ENCODE measurements at places on chromosomes 1 and 21.

DNA sequence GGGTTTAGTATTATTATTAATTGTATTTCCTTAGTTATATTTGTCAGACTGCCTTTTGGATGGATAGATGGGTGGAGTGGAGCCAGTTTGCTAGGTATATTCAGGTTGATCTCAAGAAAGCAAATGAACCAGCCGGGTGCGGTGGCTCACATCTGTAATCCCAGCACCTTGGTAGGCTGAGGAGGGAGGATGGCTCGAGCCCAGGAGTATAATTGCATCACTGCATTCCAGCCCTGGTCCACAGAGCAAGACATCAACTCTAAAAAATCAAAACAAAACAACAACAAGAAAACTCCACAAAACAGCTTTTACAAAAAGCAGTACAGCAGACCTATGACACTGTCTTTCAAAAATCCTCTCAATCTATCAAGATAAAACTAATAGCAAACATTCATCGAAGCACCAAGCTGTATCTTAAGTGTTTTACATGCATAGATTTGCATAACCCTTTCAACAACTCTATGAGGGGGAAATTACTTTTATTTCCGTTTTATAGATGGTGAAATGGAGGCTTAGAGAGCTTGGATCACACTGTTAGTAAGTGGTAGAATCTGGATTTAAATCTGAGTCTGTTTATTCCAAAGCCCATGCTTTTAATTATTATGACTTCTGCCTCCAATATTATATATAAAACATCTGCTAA is 25.5 kb downstream of the KMO start:
- DNase-seq = no peak
- H3K36me3 ChIP-seq = no peaks in the 10 kb centered on the region
- H3K4me3 ChIP-seq = no peak overlapping the region

- no peaks in the 10 kb centered on the region for H3K27me3 ChIP-seq
- no peak overlapping the region for H3K27ac ChIP-seq
- H3K36me3 ChIP-seq = no peaks in the 10 kb centered on the region
- no peak for DNase-seq
These were observed 19.5 kb upstream of the ETV3 start for GRCh38 chr1:157157501-157158190.

- DNase-seq = no peak
- no peaks in the 10 kb centered on the region for H3K27me3 ChIP-seq
- H3K4me1 ChIP-seq = no peaks in the 10 kb centered on the region
- H3K4me3 ChIP-seq = no peak overlapping the region
- H3K27ac ChIP-seq = no peak overlapping the region
- H3K36me3 ChIP-seq = no peaks in the 10 kb centered on the region
These were observed 37.2 kb downstream of the SETD4 start for GRCh38 chr21:36023092-36023480.

GRCh38 chr1:53074313-53075154 is 12.5 kb downstream of the PODN start:
- H3K27me3 ChIP-seq = no peaks in the 10 kb centered on the region
- no peaks in the 10 kb centered on the region for H3K36me3 ChIP-seq
- DNase-seq = no peak
- H3K4me3 ChIP-seq = no peak overlapping the region
- H3K27ac ChIP-seq = peak overlapping the region; percentile 71
- no peaks in the 10 kb centered on the region for H3K4me1 ChIP-seq

DNA sequence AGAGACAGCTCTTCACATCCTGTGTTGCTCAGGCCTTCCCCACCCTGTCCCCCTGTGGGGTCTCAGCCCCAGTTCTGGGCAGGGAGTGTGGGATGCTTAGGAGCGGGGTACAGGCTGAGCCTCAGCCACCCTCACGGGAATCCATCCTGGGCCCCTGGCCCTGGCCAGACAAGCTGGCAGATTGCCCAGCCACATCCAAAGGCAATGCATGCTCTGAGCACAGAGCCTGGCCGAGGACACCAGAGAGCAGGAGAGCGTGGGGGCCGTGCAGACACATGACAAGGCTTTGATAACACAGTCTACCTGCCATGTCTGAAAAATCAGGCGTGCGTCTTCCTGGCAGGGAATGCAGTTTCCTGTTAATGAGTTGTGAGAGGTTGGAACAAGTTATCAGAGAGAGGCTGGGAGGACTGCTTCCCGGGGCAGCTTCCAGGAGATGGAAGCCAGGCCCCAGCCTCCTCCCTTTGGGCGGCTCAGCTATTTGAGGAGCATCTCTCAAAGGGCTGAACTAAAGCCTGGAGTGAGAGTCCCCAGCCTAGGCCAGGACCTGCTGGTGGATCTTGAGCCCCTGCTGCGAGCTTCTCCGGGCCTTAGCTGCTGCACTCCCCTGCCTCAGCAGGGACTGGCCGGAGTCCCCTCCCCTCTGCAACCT is 72.2 kb upstream of the SELENON start:
- H3K4me3 ChIP-seq = no peak overlapping the region
- peak overlapping the region; percentile 32 for H3K27ac ChIP-seq
- H3K27me3 ChIP-seq = no peaks in the 10 kb centered on the region
- no peaks in the 10 kb centered on the region for H3K36me3 ChIP-seq
- H3K4me1 ChIP-seq = no peaks in the 10 kb centered on the region

- no peak for DNase-seq
- no peak overlapping the region for H3K27ac ChIP-seq
- H3K36me3 ChIP-seq = no peaks in the 10 kb centered on the region
- H3K27me3 ChIP-seq = no peaks in the 10 kb centered on the region
- H3K4me1 ChIP-seq = no peaks in the 10 kb centered on the region
These were observed 491.5 kb downstream of the NUF2 start for GRCh38 chr1:163813251-163813650.

DNA sequence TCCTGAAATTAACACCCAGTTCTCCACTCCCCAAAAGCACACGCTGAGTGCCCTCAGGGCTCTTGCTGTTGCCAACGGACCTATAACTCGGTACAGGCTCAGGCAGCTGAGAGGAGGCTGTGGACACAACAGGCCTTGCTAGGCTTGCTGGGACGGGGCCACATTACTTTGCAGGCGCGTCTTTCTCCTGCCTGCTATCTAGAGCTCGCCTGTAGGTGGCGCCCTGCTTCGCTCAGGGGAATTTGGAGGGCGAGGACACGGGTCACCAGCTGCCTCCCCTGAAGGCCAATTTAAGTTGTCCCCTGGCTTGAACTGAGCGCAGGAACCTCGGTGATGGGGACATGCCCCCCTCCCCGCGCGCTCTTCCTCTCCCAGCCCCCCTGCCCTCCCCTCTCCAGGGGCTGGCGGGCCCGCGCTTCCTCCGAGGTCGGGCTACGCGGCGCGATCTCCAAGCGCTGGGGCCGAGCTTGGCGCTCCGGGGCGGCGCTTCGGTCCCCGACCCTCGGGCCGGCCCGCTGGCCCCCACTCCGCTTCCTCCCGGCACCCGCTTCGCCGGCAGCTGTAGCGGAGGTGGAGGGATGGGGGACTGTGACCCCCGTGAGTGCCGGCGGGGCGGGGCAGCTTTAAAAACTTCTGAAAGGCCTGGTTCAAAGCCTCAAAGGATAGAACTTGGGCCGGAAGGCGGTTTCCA is 32.4 kb upstream of the NFIA start:
- H3K4me1 ChIP-seq = no peaks in the 10 kb centered on the region
- peak; percentile 97 for DNase-seq
- H3K4me3 ChIP-seq = peak overlapping the region; percentile 75
- H3K27me3 ChIP-seq = no peaks in the 10 kb centered on the region

GRCh38 chr1:78240191-78240590 is 194.4 kb downstream of the GIPC2 start:
- H3K27me3 ChIP-seq = no peaks in the 10 kb centered on the region
- no peak for DNase-seq
- no peaks in the 10 kb centered on the region for H3K36me3 ChIP-seq
- no peak overlapping the region for H3K27ac ChIP-seq

- no peak for DNase-seq
- H3K4me3 ChIP-seq = no peak overlapping the region
- no peak overlapping the region for H3K27ac ChIP-seq
- H3K4me1 ChIP-seq = no peaks in the 10 kb centered on the region
- no peaks in the 10 kb centered on the region for H3K36me3 ChIP-seq
These were observed 57.7 kb downstream of the SPATA6 start for GRCh38 chr1:48414264-48414663.

DNA sequence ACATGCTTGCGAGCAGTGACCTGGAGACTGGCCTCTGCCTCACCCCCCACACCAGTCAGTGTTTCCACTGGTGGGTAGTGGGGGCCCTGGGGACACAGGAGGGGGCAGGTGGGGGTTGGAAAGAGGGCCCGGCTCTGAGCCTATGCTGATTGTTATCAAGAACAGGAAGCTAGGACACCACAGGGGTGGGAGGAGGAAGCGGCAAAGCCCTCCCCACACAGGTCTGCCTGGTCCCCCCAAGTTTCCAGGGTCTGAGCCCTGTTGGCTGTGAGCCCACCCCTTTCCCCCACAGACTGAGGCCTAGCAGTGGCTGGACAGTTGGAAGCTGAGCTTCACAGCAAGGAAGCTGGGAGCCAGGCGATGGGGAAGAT is 1.6 kb upstream of the PTPN7 start:
- peak overlapping the region; percentile 55 for H3K27ac ChIP-seq
- H3K36me3 ChIP-seq = no peaks in the 10 kb centered on the region
- H3K4me3 ChIP-seq = no peak overlapping the region
- no peak for DNase-seq

- H3K27ac ChIP-seq = no peak overlapping the region
- H3K4me1 ChIP-seq = no peaks in the 10 kb centered on the region
- no peaks in the 10 kb centered on the region for H3K36me3 ChIP-seq
- no peaks in the 10 kb centered on the region for H3K27me3 ChIP-seq
- DNase-seq = peak; percentile 49
These were observed 13.4 kb downstream of the KCNE1 start for GRCh38 chr21:34498623-34499022.

DNA sequence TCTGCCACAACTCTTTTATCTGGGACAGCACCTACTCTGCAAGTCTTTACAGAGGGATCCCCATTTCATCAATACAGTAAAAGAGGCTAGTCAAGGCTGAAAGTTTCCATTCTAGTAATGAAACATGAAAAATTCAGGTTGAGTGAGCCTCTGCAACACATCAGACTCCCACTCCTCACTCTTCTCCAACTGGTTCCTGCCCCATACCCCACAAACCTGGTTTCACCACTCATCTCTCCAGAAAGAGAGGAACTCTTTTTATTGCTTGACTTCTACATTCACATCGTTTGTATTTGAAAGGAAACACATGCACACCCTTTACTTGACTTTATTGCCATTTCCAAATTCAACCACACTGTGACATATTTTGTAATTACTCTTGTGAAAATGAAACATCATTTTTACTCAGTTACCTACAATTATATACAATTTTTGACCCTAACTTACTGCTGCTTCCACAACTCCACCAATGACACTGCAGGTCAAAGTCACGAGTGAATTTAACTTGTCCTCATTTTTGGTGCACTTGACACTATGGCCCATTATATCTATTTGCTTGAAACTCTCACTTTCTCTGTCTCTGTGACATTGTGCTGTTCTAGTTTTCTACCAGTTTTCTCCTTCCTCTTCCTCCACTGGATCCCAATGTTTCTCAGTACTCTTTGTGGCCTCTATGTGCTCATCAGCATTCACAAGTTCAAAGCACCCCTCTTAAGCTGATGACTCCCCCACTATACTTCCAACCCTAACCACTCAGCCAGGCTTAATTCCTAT is 8.0 kb downstream of the STX6 start:
- no peaks in the 10 kb centered on the region for H3K36me3 ChIP-seq
- no peaks in the 10 kb centered on the region for H3K27me3 ChIP-seq
- no peak overlapping the region for H3K4me3 ChIP-seq

- peak overlapping the region; percentile 17 for H3K27ac ChIP-seq
- H3K4me1 ChIP-seq = peaks cover 4% of the 10 kb centered on the region
- no peaks in the 10 kb centered on the region for H3K36me3 ChIP-seq
- DNase-seq = no peak
These were observed 8.9 kb downstream of the CACHD1 start for GRCh38 chr1:64478594-64479470.

DNA sequence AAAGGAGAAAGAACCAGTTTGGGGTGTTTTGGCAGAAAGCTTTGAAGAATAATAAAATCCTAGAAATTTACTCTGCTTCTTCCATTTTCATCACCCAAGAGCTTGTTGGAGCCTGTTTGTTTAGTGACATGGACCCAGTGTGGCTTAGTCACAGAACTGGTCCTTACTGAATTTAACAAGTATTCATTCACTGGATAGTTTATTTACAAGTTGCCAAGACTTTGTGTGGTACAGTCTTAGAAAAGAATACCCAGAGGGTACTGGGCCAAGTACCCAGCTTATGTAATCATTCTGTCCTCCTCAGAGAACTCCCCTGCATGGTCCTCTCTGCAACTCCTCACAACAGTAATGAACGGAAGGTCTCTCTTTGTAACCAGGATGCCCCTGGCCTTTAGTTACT is 16.4 kb downstream of the RAB4A start:
- H3K27ac ChIP-seq = no peak overlapping the region
- H3K4me3 ChIP-seq = no peak overlapping the region
- H3K4me1 ChIP-seq = no peaks in the 10 kb centered on the region
- H3K27me3 ChIP-seq = no peaks in the 10 kb centered on the region

GRCh38 chr1:219560856-219561255 is 52.0 kb downstream of the ZC3H11B start:
- no peaks in the 10 kb centered on the region for H3K27me3 ChIP-seq
- no peaks in the 10 kb centered on the region for H3K4me1 ChIP-seq
- no peak overlapping the region for H3K27ac ChIP-seq
- H3K4me3 ChIP-seq = no peak overlapping the region
- no peaks in the 10 kb centered on the region for H3K36me3 ChIP-seq

- H3K36me3 ChIP-seq = no peaks in the 10 kb centered on the region
- DNase-seq = no peak
- no peak overlapping the region for H3K27ac ChIP-seq
These were observed 17.9 kb upstream of the PRSS38 start for GRCh38 chr1:227797625-227798024.

GRCh38 chr1:12200208-12200607 is 29.6 kb upstream of the VPS13D start:
- H3K27ac ChIP-seq = no peak overlapping the region
- no peaks in the 10 kb centered on the region for H3K27me3 ChIP-seq
- no peaks in the 10 kb centered on the region for H3K36me3 ChIP-seq
- no peaks in the 10 kb centered on the region for H3K4me1 ChIP-seq

DNA sequence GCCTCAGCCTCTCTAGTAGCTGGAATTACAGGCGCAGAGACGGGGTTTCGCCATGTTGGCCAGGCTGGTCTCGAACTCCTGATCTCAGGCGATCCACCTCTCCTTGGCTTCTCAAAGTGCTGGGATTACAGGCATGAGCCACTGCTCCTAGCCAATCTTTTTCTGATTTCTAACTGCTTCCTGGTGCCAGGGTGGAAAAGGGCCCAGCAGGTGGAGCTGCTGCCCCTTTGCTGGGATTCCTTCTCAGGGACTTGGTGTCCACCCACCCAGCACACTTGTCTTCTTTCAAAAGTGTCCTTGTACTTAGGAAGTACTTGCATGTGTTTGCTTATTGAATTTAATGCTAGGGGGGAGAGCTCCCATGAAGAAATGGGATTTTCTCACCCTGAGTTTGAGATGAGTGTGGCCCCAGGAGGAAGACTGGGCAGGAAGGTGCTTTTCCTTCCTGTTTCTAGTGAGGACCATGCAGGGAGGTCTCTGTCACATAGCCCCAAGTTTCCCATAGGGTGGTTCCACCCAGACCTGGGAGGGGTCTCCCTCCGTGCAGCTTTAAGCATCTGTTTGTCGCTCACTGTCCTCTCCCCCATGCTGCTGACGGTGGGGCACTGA is 14.2 kb downstream of the UTP11 start:
- H3K27ac ChIP-seq = no peak overlapping the region
- H3K4me3 ChIP-seq = no peak overlapping the region
- no peaks in the 10 kb centered on the region for H3K27me3 ChIP-seq
- H3K36me3 ChIP-seq = peaks cover 14% of the 10 kb centered on the region
- H3K4me1 ChIP-seq = peaks cover 3% of the 10 kb centered on the region

- no peak overlapping the region for H3K4me3 ChIP-seq
- H3K36me3 ChIP-seq = no peaks in the 10 kb centered on the region
- DNase-seq = no peak
These were observed 21.4 kb upstream of the LBR start for GRCh38 chr1:225449261-225449660.
